ENCODE measurements at places on chromosomes 4 and X. TPM values are rescaled to one million over a fixed set of nuclear protein-coding genes. Genes with fewer than 3 reads are reported as not detected.

The GLOD5 gene
- not detected for total RNA-seq

The BLOC1S4 gene
- total RNA-seq, result 18.1 TPM

The HTRA3 gene
- total RNA-seq, result 27.9 TPM

The FGA gene
- total RNA-seq, result not detected

The ANKRD50 gene
- total RNA-seq, result 73.1 TPM

The RASL11B gene
- total RNA-seq, result 22.7 TPM

The EMD gene
- 71.4 TPM for total RNA-seq

The SSX2 gene
- total RNA-seq, result not detected

The BEND2 gene
- total RNA-seq, result not detected

The TXK gene
- 1.7 TPM for total RNA-seq

The GSX2 gene
- not detected for total RNA-seq

The PRDM8 gene
- total RNA-seq, result 2.4 TPM

The FAM13A gene
- 50.2 TPM for total RNA-seq

The SCML2 gene
- total RNA-seq, result 8.2 TPM
